Activated CD4-positive, CD25-positive, alpha-beta regulatory T cell treated with anti-CD3 and anti-CD28 coated beads, Interleukin-2, amount 50 U/mL, for 24 hours (primary cell): ENCODE measurements at places on chromosomes 12 and 14.

GRCh38 chr14:57493467-57494181, at the start of gene CCDC198:
CCDC198 (minus strand) TSS chr14:57493857; CDS start chr14:57493715, 142 bp downstream.
- ATAC-seq, result no peak

DNA sequence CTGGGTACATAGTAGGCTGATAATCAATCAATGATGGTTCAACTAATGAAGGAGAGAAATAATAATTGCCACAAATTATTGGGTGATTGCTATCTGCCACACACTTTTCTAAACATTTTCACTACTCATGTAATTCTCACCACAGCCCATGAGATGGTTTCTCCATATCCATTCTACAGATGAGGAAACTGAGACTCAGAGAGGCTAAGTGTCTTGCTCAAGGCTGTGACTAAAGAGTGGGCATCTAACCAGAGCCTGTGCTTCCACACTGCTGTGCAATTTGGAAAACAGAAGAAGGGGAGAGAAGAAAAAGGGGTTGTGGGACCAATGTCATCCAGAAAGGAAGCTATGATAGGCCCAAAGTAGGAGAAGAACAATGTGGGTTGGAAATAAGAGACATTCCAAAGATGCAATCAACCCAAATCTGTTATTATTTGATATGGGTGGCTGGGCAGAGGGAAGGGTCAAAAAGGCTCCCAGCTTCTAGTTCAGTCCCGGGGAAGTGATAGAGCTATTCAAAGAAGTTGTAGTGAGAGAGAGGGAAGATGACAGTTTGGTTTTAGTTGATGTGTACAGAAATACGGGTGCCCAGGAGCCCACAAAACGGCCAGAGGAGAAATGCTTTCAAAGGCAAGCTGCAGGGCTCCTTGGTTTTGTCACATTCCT, 483 bp upstream of the NR1H4 start:
- no peak for ATAC-seq

- peak; percentile 96 for ATAC-seq
Observed at GRCh38 chr12:132153501-132154340, 9.5 kb downstream of the NOC4L start.

GRCh38 chr14:73244541-73245290, 7.4 kb downstream of the PAPLN start:
- no peak for ATAC-seq

DNA sequence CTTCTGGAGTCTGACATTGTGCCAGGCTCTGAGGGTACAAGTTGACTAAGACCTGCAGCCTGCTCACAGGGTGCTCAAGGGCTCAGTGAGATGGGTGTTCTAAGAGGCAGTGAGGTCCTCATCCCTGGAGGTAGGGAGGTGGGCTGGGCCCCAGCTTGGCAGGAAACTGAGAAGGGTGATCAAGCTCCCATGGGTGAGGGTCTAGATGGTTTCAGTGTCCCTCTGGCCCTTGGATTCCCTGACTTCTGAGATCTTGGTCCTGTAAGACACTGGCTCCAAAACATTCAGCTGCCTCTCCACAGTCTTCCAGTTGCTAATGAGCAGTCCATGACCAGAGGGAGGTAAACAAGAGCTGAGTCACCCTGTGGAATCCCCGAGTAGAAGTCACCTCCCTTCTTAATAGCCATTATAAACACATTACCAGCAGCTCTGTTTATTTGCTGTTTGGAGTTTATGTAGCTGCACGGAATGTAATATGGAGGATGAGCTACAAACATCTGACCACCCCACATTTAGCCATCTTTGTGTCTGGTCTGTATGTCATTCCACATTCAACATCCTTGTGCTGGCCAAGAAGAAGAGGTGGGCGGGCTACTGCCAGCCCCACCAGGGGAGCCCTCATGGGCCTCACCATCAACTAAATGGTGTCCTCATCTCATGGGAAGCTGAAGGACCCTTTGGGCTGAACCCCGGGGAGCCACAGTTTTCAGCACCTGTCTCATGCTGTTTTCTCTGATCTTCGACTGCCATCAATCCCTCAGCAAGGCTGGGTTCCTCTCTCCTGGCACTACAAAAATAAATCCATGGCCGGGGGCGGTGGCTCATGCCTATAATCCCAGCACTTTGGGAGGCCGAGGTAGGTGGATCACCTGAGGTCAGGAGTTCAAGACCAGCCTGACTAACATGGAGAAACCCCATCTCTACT, 37.2 kb upstream of the BDKRB2 start:
- ATAC-seq, result no peak

DNA sequence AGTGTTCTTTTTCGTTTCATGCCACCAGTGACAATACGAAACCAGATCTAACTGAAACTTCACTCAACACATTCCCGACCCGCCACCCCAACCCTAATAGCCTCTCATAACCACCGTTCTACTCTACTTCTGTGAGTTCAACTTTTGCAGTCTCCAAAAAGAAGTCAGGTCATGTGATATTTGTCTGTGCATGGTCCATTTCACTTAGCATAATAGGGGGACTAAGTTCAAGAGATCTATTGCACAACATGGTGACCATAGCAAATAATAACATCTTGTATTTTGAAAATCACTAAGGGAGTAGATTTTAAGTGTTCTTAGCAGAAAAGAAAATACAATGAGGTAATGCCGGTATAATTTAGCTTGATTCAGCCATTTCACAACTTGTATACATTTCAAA, 376.4 kb downstream of the DIO2 start:
- no peak for ATAC-seq

- ATAC-seq, result no peak
Observed at GRCh38 chr14:34235643-34236300, 226.3 kb downstream of the SPTSSA start.

DNA sequence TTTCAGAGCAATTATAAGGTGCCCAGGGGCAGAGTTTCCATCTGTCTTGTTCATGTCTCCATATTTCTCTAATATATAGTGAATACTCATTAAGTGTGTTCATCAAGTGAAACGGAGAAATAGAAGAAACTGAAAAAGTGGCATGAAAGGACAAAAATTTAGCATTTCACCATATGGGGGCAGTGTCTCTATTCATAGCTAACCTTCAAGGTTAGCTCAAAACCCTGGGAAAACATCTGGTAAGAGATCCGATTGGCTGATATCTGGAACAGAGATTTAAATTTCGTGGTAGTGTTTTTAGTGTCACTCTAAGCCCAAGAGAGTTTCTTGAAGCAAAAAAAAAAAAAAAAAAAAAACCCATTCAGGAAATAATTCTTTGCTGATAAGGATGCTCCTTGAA, 367.5 kb downstream of the DAD1 start:
- ATAC-seq, result no peak

- ATAC-seq, result peak; percentile 92
Observed at GRCh38 chr14:50736932-50737419, 68.9 kb upstream of the SAV1 start.

DNA sequence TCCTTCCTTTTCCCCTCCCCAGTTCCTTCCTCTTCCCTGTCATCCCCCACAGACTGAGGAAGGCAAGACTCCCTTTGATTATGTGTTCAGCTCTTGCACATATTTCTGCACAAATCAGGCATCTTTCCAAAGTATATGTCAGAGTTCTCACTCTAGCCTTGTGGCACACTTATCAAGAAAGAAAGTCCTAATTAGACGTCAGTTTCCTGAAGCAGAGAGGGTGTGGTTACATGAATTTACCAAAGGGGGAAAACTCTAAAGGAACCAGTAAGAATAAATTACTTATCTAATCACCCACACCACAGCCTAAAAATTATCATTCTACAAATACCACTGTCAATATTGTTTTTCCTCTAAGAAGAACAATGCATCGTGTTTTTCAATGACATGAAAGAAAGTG, 120.7 kb upstream of the GRIP1 start:
- ATAC-seq, result no peak

- ATAC-seq, result peak; percentile 24
Observed at GRCh38 chr12:57836442-57837375, 9.8 kb downstream of the CTDSP2 start.

- no peak for ATAC-seq
Observed at GRCh38 chr12:2248087-2248900, 195.5 kb downstream of the CACNA1C start.

DNA sequence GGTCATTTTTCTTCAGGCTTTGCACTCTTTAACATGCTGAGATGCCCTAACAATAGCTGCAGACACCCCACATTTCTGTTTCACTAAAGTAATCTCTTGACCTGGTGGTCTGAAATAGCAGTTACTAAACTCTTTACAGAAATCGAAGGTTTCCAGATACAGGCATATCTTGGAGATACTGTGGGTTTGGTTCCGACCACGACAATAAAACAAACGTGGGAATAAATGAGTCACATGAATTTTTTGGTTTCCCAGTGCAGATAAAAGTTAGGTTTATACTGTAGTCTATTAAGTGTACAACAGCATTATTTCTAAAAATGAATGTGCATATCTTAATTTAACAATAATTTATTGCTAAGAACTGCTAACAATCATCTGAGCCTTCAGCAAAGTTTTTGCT, 208.7 kb downstream of the EGLN3 start:
- ATAC-seq, result no peak
